ENCODE measurements at places on chromosomes 1 and 21. TPM values are rescaled to one million over a fixed set of nuclear protein-coding genes. Genes with fewer than 3 reads are reported as not detected.

DNA sequence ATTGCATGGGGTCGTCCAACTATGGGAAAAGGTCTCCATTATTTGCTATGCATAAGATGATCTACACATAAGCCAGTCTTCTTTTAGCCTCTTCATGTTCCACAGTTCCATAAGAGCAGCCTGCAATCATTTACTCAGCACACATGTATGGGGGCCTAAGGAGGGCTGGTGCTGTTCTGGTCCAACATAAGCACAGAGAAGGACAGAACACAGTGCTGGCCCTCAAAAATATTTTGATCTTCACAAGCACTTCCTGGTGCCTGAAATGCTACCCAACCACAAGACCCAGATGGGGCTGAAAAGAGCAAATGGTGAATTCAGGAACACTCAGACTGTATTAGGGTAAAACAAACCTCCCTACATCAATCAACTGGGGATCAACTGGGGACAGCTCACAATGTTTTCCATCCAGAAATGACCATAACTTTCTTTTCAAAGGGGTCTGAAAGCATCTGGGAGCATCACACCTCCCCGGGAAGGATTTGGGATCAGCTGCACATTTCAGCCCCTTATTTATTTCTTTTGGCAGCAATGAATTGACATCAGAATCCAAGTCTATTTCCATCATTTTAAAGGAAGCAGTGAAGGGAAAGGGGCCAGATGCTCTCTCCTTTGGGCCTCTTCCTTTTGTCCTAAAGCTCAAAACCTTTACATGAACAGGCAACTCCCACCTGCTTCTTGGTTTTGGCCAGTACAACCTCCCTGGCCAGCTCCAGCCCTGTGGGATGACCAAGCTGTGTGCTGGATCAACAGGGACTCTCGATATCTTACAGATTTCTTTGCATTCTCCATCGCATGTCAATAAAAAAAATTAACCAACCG, 45.7 kb downstream of the KCNN3 start:
- no peaks in the 10 kb centered on the region for H3K4me1 ChIP-seq
- no peaks in the 10 kb centered on the region for H3K36me3 ChIP-seq
- no peak overlapping the region for H3K27ac ChIP-seq
- peaks cover 78% of the 10 kb centered on the region for H3K27me3 ChIP-seq
- no peak for DNase-seq

GRCh38 chr1:1677718-1678580, 14.6 kb downstream of the SLC35E2B start:
- H3K27ac ChIP-seq, result no peak overlapping the region
- DNase-seq, result no peak
- H3K27me3 ChIP-seq, result no peaks in the 10 kb centered on the region
- H3K36me3 ChIP-seq, result no peaks in the 10 kb centered on the region

The IL20 gene
- total RNA-seq, result not detected

- no peaks in the 10 kb centered on the region for H3K4me1 ChIP-seq
- H3K36me3 ChIP-seq, result no peaks in the 10 kb centered on the region
- peaks cover 60% of the 10 kb centered on the region for H3K27me3 ChIP-seq
- H3K27ac ChIP-seq, result no peak overlapping the region
Observed at GRCh38 chr1:236997882-236998281, 6.4 kb downstream of the MT1HL1 start.

GRCh38 chr1:201637282-201638079, 98.6 kb downstream of the NAV1 start:
- H3K27ac ChIP-seq, result no peak overlapping the region
- DNase-seq, result no peak
- H3K36me3 ChIP-seq, result no peaks in the 10 kb centered on the region

GRCh38 chr1:170669107-170669445, 5.1 kb downstream of the PRRX1 start:
- no peak overlapping the region for H3K27ac ChIP-seq
- DNase-seq, result no peak
- no peaks in the 10 kb centered on the region for H3K36me3 ChIP-seq
- H3K4me1 ChIP-seq, result no peaks in the 10 kb centered on the region
- H3K4me3 ChIP-seq, result no peak overlapping the region

The RIPK4 gene
- total RNA-seq, result 30.1 TPM

DNA sequence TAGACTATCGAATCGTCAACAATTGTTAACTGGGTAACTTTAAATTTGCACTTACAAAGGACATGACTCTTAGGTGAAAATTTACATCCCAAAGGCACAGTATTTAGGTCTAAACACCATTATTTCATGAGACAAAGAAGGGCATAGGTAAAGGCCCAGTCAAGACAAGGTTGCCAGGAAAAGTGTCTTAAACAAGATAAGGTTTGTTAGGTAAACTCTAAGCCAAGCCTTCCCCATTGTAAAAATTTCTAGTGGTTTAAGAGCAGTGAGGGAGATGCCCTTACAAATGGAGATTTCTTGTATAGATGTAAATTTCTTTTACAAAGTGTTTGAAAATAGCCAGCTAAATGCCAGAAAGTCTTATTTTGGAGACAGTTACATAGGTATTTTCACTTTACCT, 36.9 kb upstream of the FNBP1L start:
- no peak overlapping the region for H3K4me3 ChIP-seq
- H3K4me1 ChIP-seq, result no peaks in the 10 kb centered on the region
- no peak overlapping the region for H3K27ac ChIP-seq
- H3K36me3 ChIP-seq, result no peaks in the 10 kb centered on the region
- H3K27me3 ChIP-seq, result no peaks in the 10 kb centered on the region

The MR1 gene
- 11.2 TPM for total RNA-seq

- no peak overlapping the region for H3K27ac ChIP-seq
- no peaks in the 10 kb centered on the region for H3K4me1 ChIP-seq
- no peak overlapping the region for H3K4me3 ChIP-seq
- no peaks in the 10 kb centered on the region for H3K36me3 ChIP-seq
Observed at GRCh38 chr1:202681736-202682420, 28.4 kb downstream of the SYT2 start.

The ZNF683 gene
- total RNA-seq, result not detected

The SLC26A9 gene
- total RNA-seq, result 0.98 TPM

The MYBPH gene
- total RNA-seq, result not detected

DNA sequence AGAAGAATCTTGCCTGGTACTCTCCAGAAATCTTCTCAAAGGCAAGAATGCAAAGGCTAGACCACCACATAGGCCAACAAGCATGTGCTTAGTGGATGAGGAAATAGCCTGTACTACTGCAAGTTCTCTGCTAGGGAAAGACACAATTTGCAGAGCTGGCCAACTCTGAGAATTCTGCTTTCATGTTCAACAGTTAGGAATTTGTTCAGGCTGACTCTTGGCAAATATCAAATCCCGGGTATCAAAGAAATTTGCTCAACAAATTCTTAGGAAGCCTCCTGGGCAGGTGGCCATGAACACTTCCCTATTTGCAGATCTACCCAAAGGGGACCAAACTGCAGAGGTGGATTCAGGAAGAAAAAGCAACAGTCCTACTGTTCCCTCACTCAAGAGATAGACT, 15.0 kb upstream of the H3-3A start:
- H3K4me1 ChIP-seq, result no peaks in the 10 kb centered on the region
- H3K4me3 ChIP-seq, result no peak overlapping the region
- no peaks in the 10 kb centered on the region for H3K27me3 ChIP-seq
- no peak overlapping the region for H3K27ac ChIP-seq
- no peaks in the 10 kb centered on the region for H3K36me3 ChIP-seq
- no peak for DNase-seq

The AMY1B gene
- not detected for total RNA-seq

The ADAR gene
- 120 TPM for total RNA-seq

- H3K27ac ChIP-seq, result no peak overlapping the region
- no peaks in the 10 kb centered on the region for H3K27me3 ChIP-seq
- H3K4me3 ChIP-seq, result no peak overlapping the region
- no peaks in the 10 kb centered on the region for H3K36me3 ChIP-seq
Observed at GRCh38 chr1:231318568-231318967, 19.1 kb downstream of the EXOC8 start.

The LCA5L gene
- total RNA-seq, result 1.8 TPM

The PLXNA2 gene
- 10.2 TPM for total RNA-seq

DNA sequence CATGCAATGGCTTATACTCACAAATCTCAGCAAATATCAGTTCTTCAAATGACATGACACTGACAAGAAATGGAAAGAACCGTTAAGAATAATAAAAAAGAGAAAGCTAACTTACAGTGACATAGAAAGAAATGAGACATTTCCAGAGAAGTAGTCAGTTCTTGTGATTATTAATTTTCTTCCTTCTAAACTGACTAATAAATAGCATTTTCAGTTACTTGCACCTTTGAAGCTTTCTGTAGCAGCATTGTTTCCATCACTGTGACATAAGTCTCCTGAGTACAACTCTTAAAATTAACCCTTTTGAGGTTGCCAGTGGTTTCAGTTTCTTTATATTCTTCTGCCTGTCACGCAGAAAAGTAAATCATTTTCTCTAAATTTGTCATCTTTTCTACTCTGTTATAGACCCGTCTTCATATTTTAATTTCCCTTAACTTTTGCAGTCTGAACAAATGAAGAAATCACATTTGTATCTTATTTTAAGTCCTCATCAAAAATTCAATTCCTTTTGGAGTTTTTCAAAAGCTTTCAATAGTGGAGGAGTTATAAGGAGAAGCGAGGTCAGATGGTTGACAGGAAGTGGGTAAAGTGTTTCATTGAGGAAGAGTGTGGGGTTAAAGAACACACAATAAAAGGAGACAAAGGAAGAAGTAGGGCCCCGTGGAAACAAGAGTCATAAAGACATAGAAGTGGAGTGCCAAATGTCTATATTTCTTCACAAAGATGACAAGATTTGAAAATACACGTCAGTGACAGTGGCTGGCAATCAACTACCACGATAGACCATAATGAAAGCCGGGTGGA, 57.9 kb upstream of the S1PR1 start:
- H3K27me3 ChIP-seq, result no peaks in the 10 kb centered on the region
- no peak overlapping the region for H3K4me3 ChIP-seq
- H3K27ac ChIP-seq, result no peak overlapping the region
- no peak for DNase-seq
- no peaks in the 10 kb centered on the region for H3K36me3 ChIP-seq

The GJB4 gene
- 5.8 TPM for total RNA-seq

- no peaks in the 10 kb centered on the region for H3K27me3 ChIP-seq
- H3K36me3 ChIP-seq, result no peaks in the 10 kb centered on the region
- no peak for DNase-seq
- H3K4me3 ChIP-seq, result no peak overlapping the region
- H3K27ac ChIP-seq, result no peak overlapping the region
Observed at GRCh38 chr1:168976267-168976666, 130.2 kb upstream of the ATP1B1 start.

GRCh38 chr1:62508187-62508758, 71.4 kb downstream of the USP1 start:
- no peaks in the 10 kb centered on the region for H3K36me3 ChIP-seq
- H3K27ac ChIP-seq, result no peak overlapping the region
- H3K4me1 ChIP-seq, result no peaks in the 10 kb centered on the region
- no peaks in the 10 kb centered on the region for H3K27me3 ChIP-seq
- peak; percentile 37 for DNase-seq
- H3K4me3 ChIP-seq, result no peak overlapping the region
